Stimulated activated CD4-positive, alpha-beta T cell treated with anti-CD3 and anti-CD28 coated beads, Interleukin-15, amount 100 ng/mL, for 1 hour (primary cell): ENCODE measurements at places on chromosomes 2 and 18.

- no peak for DNase-seq
These were observed 122.8 kb upstream of the AGAP1 start for GRCh38 chr2:235371018-235371417.

- DNase-seq = no peak
These were observed 106.2 kb downstream of the SPOPL start for GRCh38 chr2:138607746-138608145.

GRCh38 chr2:133791191-133791590 is 222.9 kb upstream of the NCKAP5 start:
- no peak for DNase-seq

- DNase-seq = no peak
These were observed 24.4 kb downstream of the CAPN14 start for GRCh38 chr2:31192851-31193392.

GRCh38 chr2:121171625-121172119 is 113.3 kb downstream of the TFCP2L1 start:
- no peak for DNase-seq

DNA sequence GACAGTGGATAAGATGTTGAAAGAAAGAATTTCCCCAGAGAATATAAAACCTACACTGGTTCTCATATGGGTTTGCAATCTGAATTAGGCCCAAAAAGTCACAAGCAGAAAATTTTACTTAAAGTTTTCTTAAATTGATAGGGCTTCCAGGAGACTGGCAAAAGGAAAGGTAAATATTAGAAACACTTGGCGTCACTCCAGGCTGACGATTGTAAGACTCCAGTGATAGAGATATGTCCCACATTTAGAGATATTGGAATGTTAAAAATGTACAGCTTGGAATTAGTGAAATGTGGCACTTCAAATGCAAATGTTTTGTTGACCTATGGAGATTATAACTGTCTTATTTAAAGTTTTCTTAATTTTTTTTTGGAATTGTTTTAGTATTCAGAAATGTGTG is 14.0 kb downstream of the YIPF4 start:
- DNase-seq = no peak

DNA sequence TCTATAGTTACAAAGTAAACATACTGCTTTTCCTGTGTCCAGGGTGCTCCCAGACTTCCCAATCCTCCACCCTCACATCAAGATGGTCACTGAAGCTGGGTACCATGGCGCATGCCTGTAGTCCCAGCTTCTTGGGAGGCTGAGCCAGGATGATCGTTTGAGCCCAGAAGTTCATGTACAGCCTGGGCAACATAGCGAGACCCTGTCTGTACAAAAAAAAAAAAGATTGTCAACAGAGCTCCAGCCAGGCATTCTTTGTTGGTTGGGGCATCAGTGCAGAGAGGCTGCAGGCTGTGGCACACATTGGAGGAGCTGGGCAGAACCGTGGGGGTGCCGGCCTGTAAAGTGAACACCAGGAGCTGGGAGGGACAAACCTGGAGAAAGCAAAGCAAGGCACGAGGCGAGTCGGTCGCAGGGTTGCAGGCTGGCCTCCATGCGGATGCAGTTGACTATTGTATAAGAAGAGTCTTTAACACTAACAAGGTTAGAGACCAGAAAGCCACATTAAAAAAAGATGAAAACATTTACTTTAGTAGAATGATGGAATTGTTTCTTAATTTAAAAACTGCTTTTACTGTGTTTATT is 51.8 kb downstream of the ACOXL start:
- DNase-seq = no peak

- DNase-seq = no peak
These were observed 51.7 kb downstream of the SOS1 start for GRCh38 chr2:39069136-39069515.

DNA sequence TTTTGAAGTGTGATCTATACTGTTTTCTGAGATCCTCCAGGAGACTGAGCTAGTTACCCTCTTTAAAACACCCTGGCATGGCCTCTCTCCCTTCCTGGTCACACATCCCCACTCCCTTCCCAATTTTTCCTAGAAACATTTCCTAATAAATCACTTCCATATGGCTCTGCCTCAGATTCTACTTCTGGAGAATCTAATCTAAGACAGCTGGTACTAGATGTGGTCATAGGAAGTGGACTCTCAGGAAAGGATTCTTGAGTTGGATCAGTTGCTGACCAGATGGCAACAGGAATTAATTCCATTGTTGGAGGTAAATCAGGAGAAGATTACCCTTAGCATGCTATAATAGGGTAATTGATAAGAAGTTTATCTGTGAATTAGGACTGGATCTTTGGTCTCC is 310.5 kb downstream of the SATB2 start:
- DNase-seq = no peak

DNA sequence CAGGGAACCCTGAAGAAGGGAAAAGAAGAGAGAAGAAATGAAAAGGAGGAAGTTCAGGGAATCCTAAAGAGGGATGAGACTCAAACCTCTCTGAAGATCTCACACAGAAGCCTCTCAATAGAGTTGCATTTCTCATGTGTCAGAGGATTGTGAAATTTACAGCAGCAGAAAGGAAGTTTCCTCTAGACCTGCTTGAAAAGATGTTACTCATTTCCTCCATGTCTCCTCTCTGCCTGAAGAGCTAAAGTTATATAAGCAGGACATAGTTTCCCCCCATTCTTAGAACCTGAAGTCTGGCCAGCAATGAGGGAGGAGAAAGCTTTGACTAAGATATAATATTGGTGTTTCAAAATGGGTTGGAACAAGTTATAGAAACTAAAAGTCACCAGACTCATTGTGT is 1155.6 kb downstream of the LRP1B start:
- DNase-seq = no peak

GRCh38 chr2:156356014-156356754 is 23.7 kb upstream of the NR4A2 start:
- DNase-seq = no peak

- DNase-seq = no peak
These were observed 40.1 kb upstream of the GPD2 start for GRCh38 chr2:156396126-156396525.

DNA sequence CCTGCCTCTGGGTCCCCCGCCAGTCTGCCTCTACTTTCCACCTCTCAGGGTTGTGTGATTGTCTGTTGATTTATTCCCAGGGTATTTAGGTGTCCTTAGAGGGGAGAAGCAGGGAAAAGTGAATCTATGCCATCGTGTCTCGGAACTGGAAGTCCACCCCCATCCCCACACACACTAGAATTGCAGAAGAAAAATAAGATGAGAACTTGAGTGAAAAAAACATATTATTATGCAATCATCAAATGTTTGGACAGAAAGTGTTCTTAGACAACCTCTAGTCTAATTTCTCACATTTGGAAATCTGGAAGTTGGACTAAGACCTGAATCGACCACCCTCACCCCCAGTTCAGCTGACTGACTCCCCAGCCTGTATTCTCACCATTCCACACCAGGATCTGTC is 14.1 kb upstream of the CASP8 start:
- DNase-seq = no peak

DNA sequence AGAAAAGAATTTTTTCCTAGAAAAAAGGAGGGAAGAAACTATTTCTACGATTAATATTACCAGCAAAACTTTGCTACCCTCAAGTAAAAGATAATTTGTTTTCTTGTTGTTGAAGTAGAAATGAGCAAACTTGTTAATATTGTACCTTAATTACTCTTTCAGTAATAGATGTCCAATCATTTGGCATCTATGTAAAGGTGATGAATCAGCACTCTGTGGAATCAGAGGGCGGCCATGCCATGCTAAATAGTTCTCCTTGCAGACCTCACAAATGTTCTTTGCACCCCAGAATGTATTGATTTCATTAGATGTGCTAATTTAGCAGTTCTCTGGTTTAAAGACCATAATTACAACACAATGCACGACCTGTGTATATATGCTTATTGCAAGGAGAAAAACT is 29.1 kb upstream of the THSD7B start:
- no peak for DNase-seq

DNA sequence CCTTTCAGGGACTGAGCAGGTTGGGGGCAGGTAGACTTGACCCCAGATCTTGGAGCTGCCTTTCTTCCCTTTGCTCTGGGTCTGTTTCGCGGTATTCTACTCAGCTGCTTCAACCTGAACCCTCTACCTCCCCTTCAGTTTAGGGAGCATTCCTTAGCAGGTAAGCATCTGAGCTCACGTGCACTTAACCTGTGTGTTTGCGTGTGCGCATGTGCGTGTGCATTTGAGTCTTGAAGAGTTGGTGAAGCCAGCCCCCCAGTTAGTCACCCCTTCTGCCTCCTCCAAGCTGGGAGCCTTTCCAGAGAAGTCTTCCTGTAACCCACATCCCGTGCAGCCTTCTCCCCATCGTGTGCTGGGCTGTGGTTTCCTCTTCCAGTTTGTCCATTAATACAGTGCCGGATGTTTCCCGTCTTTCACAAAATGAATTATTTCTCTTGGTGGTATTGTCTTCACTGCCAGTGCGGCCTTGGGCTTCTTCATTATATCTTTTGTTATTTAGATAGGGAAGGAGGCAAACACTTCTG is 33.2 kb downstream of the B3GNT2 start:
- DNase-seq = no peak

- no peak for DNase-seq
These were observed 66.2 kb downstream of the ATOH8 start for GRCh38 chr2:85819811-85820510.

- no peak for DNase-seq
These were observed 199.5 kb downstream of the SETBP1 start for GRCh38 chr18:44880170-44880569.

- DNase-seq = no peak
These were observed 566.6 kb upstream of the DSEL start for GRCh38 chr18:68083131-68083530.

- DNase-seq = peak; percentile 15
These were observed 371.1 kb upstream of the ID2 start for GRCh38 chr2:8310557-8311455.

- no peak for DNase-seq
These were observed 6.6 kb upstream of the STK11IP start for GRCh38 chr2:219591091-219591490.

DNA sequence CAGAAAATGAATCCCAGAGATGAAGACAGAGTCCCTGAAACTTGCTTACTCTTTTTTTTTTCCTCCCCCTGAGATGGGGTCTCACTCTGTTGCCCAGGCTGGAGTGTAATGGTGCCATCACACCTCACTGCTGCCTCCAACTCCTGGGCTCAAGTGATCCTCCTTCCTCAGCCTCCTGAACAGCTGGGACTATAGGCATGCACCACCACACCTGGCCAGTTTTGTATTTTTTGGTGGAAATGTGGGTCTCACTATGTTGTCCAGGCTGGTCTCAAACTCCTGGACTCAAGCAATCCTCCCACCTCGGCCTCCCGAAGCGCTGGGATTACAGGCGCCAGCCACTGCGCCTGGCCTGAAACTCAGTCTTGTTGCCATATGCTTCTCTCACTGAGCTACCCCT is 27.8 kb downstream of the IGFBP2 start:
- DNase-seq = no peak

DNA sequence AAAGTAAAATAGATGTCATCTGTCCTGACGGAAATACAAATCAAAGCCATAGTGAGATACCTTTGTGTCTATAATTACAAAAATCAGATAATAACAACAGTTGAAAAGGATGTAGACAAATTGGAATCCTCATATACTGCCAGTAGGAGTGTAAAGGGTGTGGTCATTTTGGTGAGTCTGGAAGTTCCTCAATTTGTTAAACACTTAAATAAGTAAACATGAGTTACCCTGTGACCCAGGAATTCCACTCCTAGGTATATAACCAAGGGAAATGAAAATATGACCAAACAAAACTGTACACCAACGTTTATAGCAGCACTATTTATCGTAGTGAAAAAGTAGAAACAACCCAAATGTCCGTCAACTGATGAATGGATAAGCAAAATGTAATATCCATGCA is 24.0 kb downstream of the R3HDM1 start:
- no peak for DNase-seq

GRCh38 chr2:190088917-190089316 is 26.4 kb upstream of the MSTN start:
- no peak for DNase-seq

GRCh38 chr2:112777036-112777435 is 7.3 kb downstream of the IL1A start:
- DNase-seq = no peak

GRCh38 chr2:207141386-207141785 is 24.4 kb downstream of the KLF7 start:
- no peak for DNase-seq

GRCh38 chr18:39945076-39945475 is 2010.0 kb upstream of the PIK3C3 start:
- DNase-seq = no peak

DNA sequence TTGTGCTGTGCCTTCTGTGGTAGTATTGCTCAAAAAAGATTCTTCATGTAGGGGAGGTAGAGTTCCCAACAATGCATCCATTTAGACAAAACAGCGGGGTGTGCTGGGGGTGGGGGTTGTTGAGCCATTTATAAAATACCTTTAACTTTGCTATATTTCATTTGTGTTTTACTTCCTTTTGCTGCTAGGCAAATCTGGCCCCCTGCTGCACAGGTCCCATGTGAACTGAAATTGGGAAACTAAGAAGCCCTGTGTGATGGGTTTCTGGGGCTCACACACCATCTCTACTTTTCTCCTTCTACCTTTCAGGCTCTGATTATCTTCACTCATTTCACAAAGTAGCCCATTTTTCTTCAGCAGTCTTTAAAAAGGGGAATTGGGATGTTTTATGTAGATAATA is 52.7 kb upstream of the ITGA4 start:
- no peak for DNase-seq

DNA sequence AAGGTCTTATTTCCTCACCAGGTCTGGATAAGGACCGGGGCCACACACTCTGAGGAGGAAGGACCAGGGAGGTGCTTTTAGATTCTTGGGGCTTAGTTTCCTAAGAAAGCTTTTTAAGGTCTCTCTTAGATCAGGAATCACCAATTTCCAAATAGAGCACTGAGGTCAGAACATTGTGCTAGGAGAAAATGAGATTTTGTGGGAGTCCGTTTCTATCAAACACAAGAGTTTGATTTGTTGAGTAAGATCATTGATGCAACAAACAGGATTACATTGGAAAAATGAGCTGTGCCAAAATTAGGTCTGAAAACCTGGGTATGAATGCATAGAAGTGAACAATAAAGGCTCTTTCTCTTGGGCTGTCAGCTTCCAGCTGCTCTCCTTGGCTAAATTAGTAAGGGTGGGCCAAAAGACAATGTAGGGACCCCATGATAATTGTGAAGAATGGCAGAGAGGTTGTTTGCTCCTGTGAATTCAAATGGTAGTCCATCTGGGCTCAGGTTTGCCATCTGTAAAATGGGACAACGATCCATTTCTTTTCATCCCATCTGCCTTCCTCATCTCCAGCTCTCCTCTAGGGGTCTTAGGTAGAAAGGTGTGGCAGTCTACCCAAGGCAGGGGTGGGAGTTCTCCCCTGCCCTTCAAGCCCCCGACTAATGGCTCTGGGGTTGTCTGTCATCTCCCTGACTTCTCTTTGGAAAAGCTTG is 20.0 kb downstream of the IGFBP2 start:
- no peak for DNase-seq

GRCh38 chr2:159117658-159118057 is 149.2 kb downstream of the TANC1 start:
- no peak for DNase-seq

- no peak for DNase-seq
These were observed 286.9 kb downstream of the TMX3 start for GRCh38 chr18:68427951-68428401.
